ENCODE measurements at places on chromosomes 6 and 20.

GRCh38 chr20:48738094-48738398, 89.8 kb downstream of the PREX1 start:
- no peak for DNase-seq

GRCh38 chr6:642805-643204, 14.1 kb downstream of the HUS1B start:
- no peak for DNase-seq

DNA sequence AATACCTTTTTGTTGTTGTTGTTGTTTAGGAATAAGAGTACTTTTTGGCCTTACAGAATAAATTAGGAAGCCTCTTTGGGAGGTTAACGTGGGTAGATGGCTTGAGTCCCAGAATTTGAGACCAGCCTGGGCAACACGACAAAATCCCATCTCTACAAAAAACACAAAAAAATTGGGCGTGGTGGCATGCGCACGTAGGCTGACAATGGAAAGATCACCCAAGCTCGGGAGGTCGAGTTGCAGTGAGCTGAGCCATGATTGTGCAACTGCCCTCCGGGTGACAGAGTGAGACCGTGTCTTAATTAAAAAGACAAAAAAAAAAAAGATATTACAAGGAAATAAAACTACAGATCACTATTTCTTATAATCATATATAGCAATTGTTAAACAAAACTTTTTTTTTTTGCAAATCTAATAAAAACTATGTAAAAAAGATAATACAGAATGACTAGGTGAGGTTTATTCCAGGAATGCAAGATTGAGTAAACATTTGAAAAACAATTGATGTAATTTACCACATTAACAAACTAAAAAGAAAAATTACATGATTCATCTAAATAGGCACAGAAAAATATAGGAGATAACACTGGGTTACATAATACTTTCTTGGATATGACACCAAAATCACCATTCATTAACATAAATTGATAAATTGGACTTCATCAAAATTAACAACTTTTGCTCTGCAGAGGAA, 43.6 kb upstream of the ASCC3 start:
- DNase-seq = no peak

DNA sequence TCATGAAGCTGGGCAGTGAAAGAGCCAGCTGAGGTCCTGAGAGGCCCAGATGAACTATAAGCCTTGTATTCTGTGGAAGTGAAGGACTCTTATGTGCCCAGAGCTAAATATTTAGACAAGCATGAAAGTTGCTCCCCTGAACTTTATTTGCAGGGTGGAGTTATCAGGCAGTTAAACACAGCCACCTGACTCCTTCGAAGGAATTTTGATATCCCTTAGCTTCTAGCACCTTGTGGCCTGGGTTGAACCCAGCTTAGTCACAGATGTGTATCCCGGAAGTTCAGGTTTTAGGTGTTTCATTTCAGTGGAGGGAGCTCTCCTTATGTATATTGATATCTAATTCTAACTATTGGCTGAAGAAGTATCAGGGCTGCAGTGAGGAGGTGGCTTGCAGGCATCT, 20.4 kb downstream of the NR2E1 start:
- DNase-seq = no peak
